ENCODE measurements at places on chromosomes 5 and 9.
A peak's percentile ranks its signal among the peaks of the same experiment; 100 is the strongest.

DNA sequence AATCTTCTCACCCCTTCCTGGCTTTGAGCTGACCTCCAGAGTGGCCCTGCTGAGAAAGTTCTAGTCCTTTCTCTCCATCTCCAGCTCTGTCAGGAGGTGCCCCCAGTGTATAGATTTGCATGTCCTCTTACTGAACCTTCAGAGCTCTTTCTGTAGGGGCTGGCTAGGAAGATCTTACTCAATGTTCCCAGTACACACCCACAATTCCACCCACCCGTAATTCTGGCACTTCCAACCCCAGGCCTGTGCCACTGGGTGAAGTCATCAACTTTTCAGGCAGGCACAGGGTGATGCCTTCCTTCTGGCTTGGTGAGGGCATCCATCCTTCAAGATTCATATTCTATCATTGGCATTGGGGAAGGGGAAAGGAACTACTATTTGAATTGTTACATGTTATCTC, 75.9 kb downstream of the ACER2 start:
- no peak for DNase-seq

DNA sequence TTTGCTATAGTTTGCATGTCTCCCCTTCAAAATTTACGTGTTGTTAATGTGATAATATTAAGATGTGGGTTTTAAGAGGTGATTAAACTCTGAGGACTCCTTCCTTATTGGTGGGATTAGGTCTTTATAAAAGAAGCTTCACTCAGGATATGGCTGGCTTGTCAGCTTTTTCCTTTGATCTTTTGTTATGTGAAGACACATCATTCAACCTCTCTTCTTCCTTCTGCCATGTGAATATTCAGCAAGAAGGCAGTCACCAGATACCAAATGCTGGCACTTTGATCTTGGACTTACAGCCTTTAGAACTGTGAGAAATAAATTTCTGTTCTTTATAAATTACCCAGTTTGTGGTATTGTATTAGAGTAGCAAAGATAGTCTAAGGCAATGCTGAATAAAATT, 855.9 kb upstream of the CDH10 start:
- no peak for DNase-seq

DNA sequence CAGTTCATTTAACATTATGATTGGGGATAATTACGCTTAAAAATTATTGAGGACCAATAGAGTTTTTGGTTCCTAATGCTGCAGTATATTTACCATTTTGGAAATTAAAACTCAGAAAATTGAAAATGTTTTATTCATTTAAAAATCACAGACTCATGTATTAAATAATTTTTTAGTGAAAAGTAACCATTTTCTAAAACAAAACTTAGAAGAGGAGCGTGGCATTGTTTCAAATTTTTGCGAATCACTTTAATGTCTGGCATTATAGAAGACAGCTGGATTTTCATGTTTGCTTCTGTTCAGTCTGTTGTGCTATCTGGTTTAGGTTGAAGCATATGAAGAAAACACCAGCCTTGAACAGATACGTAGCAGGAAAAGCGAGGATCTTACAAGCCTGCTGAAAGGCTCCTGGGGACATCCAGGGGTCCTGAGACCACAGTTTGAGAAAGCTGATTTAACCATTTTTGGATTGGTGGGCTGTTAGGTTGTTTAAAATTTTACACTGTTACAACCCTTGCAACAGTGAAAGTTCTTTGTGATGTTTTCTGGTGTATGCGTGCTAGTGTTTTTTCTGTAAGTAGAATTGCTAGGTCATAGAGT, 1.6 kb downstream of the ZFYVE16 start:
- no peak for DNase-seq

DNA sequence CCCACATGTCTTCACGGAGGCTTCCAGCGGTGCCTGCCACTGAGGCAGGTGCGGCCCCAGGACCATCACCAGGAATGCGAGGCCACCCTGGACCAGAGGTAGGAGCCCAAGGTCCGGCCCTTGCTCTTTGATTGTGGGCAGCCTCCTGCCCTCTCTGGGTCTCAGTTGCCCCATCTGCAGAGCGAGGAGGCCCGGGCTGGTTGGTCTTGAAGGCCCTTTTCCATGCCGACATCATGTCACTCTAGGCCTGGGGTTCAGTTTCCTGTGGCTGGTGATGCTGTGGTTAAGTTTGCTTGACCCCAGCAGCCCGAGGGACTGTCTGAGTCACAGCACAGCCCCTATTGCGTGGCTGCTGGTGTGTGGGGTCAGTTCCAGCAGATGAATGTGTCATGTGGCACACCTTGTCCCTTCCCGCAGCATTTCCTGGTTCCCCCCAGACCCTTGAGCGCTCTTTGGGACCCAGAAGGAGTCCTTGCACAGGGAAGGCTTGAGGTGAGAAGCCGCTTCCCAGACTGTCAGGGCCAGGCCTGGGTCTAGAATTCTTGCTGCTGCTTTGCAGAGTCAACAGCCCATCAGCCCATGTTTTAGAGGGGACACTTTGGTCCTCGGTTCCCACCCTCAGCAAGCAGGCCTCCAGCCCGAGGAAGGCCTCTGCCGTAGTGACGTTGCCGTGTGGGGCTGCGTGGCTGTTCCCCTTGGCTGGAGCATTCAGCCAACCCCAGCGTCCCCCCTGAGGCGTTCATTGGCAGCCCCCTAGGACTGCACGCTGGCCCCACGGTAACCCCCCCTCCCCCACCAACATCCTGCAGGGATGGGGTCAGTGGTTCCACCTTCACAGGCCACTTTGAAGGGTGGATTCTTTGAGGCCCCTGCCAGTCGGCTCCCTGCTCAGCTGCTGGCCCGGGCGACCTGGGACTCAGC, 31.0 kb upstream of the HMCN2 start:
- no peak for DNase-seq

DNA sequence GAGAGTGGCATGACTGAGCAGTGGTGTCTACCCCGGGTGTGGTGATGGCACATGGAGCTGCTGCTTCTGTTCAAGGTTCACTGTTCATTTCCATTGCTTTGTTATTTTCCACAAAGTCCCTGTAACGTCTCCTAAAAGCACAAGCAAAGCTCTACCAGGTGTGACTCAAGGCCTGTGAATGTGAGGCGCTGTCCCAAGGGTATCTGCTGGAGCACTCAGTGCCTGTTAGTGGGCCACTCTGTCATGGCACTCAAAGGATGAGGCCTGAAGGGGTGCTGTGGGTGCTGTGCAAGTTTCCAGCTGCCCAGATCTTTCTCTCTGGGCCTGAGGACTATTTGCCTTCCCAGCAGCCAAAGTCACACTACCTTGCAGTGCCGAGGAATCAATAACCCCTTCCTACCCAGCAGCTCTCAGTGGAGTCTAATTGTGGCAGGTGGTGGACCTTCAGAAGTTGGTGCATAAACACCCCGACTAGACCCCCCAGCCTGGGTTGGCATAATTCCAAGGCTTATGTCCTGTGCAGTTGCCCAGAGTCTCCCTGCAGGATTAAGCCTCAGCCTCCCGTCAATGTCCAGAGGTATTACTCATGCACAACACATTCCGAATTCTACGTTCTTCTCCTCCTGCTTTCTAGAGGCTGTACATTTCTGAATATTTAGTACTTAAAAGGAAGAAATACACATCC, 17.4 kb upstream of the PTCH1 start:
- DNase-seq: no peak

- DNase-seq: no peak
These were observed 267.8 kb upstream of the NREP start for GRCh38 chr5:112024769-112025168.

DNA sequence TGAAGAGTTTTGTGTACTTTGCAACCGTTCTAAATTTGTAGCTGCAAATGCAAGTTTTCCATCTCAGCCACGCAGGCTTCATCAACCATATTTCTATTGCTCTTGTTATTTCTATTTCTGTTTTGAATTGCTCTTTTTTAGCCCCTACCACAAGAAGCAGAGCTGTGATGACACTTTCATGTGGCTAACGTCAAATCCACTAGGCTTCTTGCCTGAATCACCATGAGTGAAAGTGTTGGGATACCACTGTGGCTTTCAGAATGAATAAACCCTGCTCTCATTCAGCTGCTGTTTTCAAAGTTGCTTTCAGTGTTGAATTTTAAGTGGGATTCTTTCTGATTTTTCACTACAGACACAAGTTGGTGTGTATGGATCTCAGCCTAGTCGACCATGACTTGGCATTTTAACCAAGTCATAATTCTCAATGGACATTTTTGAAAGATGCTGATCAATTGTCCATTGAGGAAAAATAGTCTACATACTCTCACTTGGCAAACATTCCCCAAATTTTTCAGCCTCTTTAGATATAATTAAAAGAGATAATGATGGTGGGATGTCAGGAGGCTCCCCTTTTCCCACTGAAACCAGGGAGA, 41.0 kb upstream of the MTAP start:
- DNase-seq: peak; percentile 35

- DNase-seq: no peak
These were observed 12.4 kb upstream of the PAIP1 start for GRCh38 chr5:43569236-43569746.

DNA sequence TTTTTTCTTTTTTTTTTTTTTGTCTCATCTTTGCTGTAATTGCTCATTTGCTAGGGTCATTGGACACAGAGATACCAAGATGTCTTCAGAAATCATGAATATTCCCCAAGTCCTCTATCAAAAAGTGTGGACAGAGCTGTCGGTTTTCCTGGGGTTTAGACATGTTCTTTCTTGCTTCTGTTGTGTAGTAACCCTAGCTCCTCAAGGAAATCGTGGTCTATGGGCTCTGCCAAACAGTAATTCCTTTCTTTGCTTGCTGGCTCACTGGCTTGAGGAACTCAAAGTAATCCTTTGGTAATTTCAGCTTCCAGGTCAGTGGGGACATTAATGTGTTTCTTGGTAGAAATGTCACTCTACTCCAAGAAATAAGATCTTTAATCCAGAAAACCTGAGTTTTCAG, 101.7 kb downstream of the TMC1 start:
- DNase-seq: no peak

DNA sequence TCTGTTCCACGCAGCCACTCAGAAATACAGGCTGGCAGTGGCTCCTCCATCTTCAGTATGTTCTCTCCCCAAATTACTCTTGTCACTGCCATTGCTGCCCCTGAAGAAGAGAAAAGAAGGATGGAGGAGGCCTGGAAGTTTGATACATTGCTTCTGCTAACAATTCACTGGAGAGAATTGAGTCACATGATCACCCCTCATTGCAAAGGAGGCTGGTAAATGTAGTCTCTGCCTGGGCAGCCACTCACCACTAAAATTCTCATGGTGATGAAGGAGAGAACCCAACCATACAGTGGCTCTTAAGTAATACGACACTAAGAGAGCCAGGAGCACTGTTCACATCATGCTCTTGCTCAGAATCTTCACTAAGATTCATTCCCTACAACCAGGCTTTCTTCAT, 112.0 kb downstream of the DOCK8 start:
- DNase-seq: no peak

DNA sequence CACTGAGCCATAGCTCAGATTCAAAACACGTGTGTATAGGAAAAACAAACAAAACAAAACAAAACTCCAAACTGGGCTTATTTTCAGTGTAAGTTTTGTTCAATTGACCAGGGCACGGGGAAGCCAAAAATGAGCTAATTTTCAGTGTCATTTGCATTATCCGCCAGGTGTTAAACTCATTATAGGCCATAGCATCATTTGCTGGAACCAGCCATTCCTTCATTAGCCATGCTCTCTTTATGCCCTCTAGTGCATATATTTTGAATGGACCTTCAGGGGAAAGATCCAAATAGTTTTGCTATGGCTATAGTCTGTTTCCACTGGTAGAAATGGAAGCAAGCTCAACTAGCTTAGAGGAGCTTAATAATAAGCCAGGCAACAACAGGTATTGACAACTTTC, 1205.2 kb upstream of the DMAC1 start:
- no peak for DNase-seq

DNA sequence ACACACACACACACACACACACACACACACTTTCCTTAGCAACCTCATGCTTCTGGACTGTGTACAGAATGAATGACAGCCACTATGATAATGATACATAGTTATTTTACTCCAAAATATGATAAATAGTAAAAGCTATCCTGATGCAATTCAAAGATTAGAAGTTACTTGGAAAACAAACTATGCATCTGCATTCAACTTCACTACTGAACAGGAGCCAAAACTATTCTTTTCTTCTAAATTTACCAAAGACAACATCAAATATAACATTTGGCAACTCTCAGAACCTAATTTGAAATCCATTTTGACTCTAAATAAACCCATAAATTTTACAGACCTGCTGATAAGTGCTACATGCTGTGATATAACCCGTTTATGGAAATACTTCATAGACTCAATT, 33.3 kb downstream of the GLIS3 start:
- DNase-seq: no peak

DNA sequence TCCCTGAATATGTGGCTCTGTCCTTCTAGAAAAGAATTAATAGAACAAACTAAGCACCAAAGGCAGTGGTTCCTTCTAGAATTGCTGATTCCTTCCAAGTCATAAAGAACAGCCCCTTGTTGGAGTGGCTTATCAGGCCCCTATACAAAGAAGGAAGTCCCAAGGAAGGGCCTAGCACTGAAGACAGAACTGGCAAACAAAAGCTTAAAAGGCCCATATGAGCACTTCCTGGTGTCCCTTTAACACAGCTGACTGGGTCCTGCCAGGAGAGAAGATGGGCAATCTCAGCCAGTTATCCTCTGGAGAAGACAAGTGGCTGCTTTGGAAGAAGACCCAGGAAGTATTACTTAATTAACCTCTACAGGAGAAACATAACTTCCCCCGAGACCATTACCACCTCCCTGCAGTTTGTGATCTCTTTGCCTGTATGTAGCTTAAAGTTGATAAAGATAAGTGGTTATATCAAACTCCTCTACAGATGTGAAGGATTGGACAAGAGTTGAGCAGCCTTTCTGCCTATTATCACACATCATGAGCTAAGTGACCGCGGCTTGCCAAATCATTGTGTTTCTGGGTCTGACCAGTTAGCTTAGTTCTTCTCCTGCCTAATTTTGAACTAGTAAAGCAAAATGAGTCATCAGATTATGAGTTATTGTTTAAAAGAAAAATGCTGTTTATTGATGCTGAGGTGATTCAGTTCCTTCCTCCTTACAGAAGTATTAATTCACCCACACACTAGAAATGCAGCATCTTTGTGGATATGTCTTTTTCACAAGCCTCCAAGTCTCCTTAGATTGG, 13.3 kb upstream of the STING1 start:
- no peak for DNase-seq

GRCh38 chr9:108444400-108445358, 411.1 kb downstream of the ACTL7B start:
- DNase-seq: no peak

DNA sequence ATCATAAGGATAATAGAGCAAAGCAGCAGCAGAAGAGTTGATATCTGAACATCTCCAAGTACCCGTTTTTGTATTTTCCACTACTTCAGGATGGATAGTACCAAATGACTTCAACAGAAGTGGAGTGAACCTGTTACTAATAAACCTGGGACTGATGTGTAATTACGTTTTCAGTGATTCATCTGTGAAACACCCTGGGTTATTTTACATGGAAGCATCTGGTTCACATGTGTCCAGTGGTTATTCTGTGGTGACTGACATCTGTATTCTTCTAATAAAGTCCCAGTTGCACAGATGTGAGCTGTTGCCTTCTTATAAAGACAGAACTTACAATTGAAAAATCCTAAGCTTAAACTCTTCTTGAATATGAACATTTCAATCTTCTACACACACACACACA, 139.7 kb upstream of the VCAN start:
- DNase-seq: no peak

- no peak for DNase-seq
These were observed 68.8 kb downstream of the SLC44A1 start for GRCh38 chr9:105313238-105313637.

- no peak for DNase-seq
These were observed 46.5 kb downstream of the PTBP3 start for GRCh38 chr9:112286926-112287325.

- no peak for DNase-seq
These were observed 10.9 kb upstream of the CLIC3 start for GRCh38 chr9:137007108-137007815.

Measured in stimulated activated CD4-positive, alpha-beta T cell treated with anti-CD3 and anti-CD28 coated beads, Interleukin-1b, Interleukin-23, amount 100 ng/mL, for 48 hours (primary cell).